Left renal pelvis (tissue), 4 donors: ENCODE measurements at places on chromosomes 3 and 15.

DNA sequence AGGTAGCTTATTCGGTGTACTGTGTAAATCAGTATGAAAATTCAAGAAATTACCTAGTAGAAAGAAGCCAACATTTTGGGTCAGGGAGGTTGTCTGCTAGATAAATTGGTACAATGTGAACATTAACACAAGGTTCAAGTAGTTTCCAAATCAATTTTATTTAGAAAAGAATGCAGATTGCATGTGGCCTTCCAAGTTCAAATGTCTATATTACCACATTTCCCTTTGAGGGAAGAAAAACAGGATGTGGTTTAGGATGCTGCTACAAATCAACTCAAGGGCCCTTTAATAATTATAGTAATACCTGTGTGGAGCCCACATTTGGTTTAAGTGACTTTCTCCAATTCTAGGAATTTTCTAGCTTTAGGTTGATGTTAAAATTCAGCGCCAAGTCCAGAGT lies 57.5 kb downstream of the CADPS start:
- no peak for DNase-seq

DNA sequence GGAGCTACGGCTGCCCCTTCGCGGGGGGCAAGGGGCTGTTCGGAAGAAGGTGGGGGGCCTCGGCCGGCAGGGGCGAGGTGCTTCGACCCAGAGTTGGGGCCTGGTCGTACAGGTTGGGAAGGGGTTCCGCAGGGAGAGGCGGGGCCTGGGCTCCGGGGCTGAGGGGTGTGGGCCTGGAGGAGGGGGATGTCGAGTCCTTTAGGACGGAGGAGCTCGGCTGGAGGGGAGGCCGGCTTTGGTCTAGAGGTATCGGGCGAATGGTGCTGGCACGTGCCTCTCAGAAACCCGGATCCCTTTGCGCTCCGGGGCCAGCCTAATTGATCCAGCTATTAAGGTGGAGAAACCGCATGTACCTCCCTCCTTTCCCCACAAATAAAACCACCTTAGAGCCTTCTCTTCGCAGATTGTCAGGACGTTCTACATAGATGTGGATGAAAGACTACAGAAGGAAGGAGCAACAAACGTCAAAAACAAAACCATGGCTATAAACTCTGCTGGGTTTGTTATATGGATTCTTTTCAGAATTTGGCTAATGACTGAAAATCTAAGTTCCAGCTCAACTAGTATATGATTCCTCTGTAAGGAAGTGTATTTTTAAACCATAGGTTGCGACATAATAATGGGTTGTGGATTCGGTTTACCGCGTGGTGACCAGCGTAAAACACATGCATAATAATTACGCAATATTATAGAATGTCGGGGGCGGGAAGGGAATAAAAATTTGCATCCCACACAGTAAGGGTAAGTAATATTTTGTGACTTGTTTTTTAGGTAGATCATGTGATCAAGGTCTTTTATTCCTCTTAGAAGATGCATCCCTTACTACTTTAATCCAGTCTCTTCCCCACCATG lies 644 bp upstream of the NGLY1 start:
- DNase-seq: no peak

DNA sequence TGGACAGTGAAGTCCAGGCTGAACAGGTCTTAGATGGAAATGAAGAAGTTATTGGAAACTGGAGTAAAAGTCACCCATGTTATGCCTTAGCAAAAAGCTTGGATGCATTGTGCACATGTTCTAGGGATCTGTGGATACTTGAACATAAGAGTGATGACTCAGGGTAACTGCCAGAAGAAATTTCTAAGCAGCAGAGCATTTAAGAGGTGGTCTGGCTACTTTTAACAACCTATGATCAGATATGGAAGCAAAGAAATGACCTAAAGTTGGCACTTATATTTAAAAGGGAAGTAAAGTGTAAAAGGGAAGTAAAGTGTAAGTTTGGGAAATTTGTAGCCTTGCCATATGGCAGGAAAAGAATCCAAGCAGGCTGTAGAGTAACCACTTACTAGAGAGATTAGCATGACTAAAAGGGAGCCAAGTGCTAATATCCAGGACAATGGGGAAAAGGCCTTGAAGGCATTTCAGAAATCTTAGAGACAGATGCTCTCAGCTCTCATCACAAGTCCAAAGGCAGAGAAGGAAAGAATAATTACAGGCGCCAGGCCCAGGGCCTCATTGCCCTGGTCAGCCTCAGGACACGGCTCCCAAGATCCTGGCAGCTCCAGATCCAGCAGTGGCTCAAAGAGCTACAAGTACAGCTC lies 73.9 kb upstream of the KCNH8 start:
- no peak for DNase-seq

DNA sequence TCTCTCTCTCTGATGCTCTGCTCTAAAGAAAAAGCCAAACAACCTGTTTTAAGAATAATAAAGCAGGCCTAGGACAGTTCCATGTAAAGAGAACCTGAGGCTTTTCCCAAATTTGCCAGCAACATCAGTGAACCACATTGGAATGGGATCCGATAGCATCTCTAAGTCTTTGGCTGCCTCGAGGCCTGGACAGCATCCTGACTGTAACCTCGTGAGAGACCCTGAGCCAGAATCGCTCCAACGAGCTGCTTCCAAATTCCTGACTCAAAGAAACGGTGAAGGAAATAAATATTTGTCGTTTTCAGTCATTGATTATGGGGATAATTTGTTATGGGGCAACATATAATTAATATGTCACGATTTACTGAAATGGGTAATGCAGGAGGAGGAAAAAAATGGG lies 1012.8 kb downstream of the ROBO2 start:
- no peak for DNase-seq

DNA sequence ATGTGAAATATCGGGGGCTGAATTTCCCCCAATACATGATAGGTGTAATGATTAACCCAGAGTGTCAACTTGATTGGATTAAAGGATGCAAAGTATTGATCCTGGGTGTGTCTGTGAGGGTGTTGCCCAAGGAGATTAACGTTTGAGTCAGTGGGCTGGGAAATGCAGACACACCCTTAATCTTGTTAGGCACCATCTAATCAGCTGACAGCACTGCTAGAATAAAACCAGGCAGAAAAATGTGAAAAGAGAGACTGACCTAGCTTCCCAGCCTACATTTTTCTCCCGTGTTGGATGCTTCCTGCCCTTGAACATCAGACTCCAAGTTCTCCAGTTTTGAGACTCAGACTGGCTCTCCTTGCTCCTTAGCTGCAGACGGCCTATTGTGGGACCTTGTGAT lies 247.8 kb downstream of the OTOL1 start:
- DNase-seq: no peak

GRCh38 chr15:40436892-40437751 lies 3.6 kb upstream of the BAHD1 start:
- no peak for DNase-seq

- no peak for DNase-seq
Measured at GRCh38 chr3:45730409-45731154, 41.4 kb downstream of the SACM1L start.

- no peak for DNase-seq
Measured at GRCh38 chr15:100999369-100999768, 80.2 kb downstream of the LRRK1 start.

- DNase-seq: no peak
Measured at GRCh38 chr3:149316437-149316836, 17.0 kb downstream of the TM4SF18 start.

DNA sequence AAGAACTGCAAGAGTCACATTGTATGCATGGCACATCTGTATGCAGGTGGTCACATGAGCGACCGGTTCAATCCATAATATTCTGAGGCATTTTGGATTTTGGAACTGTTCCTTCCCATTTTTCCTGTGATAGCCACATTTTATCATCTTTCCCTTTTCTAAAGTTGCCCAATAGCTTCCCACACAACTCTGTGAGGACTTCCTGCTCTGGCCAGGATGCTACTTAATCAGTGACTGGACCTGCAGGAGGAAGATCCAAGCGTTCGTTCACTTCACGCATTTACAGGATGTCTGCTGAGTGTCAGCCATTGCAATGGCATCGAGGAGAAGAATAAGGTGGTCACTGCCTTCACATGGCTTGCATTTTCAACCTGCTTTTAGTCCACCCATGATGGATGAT lies 9.8 kb downstream of the KLHL6 start:
- DNase-seq: no peak

- peak; percentile 66 for DNase-seq
Measured at GRCh38 chr3:64445109-64445943, 220.1 kb upstream of the PRICKLE2 start.

- DNase-seq: no peak
Measured at GRCh38 chr3:62481962-62482361, 108.6 kb upstream of the FEZF2 start.

DNA sequence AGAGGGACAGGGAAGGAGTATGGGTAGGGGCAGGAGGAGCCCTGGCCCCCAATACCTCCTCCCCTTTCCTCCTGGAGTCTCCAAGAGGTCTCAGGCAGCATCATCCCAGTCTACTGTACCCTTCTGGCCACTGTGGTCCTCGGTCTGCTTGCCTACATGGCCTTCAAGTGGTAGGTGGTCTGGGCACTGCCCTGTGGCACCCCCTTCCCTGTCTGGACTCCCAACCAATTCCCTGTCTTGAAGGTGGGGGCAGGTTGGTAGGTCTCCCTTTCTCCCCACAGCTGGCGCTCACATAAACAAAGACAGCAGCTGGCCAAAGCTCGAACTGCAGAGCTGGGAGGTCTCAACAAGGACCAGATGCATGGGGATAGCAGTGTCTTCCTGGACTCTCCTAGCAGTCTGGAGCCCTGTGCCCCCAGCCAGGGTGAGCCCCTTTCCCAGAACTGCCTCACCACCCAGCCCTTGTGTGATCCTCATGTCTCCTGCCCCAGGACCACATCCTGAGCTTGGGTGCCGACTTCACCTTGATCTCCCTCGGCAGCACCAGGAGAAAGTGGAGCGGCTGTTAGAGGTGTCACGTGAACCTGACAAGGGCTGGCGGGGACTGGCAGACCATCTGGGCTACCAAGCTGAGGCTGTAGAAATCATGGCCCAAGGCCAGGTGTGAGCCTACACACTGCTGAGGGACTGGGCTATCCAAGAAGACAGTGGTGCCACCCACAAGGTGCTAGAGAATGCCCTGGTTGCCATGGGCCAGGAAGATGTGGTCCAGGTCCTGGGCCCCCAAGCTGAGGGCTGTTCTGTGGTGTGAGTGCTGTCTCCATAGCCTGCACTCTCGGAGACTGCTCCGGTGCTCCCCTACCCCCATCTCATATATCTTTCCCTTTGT lies 33.1 kb downstream of the NBEAL2 start:
- DNase-seq: no peak

GRCh38 chr3:161691677-161692076 lies 195.1 kb downstream of the OTOL1 start:
- DNase-seq: no peak

DNA sequence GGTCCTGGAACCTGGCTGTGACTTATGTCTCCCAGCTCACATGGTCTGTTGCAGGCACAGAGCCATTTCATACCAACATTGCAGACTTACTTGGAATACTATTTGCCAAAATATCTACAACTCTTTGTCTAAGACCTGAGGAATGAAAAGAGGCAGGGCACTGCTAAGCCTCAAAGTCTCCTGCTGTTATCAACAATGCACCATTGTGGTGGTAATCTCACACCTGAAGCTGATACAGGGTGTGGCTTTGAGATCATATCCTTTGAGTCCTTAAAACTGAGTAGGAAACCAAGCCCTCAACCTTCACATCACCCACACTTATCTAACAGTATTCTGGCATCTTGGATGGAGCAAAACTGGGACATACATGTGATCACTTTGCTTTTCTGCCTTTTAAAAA lies 782.0 kb downstream of the EPHA3 start:
- DNase-seq: no peak

DNA sequence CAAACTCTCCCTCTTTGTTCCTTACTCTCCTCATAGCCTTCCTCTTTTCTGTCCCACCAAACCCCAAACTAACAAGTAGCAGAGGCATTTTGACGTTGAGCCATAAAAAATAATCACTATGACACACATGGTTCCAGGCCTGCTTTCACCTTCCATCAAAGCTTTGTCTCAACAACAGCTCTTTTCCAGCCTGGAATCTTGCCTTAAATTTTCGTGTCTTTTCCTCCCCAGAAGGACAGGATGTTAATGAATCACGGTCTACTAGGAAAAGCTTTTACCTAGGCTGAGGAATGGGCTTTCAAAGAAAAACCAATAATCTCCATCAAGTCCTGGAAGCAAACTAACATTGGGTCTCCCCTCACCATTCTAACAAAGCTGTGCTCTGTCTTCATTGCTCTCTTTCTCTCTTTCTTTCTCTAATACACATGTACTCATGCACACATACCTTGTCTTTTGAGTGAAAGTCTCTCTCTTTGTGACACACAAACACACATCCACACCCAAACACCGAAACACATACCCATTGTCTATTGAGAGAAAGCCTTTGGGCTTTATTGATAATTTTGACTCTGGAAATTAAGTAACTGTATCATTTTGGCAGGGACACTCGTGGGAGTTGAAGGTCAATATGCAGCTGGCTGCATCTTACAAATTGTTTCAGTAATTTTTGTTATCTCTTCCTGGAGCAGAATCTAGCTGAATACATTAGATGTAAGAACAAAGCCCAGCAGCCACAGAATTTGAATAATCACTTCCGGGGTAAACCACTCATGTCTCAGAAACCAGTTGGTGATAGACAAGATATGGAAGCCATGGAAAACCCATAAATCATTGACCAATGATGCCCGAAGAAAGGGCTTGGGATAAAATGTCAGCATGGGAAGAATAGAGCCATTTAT lies 107.4 kb upstream of the SLC4A7 start:
- DNase-seq: no peak
